NCI-H748 treated with DMSO at 0.1 percent for 48 hours (cell line): ENCODE measurements at places on chromosomes 13 and 19.

DNA sequence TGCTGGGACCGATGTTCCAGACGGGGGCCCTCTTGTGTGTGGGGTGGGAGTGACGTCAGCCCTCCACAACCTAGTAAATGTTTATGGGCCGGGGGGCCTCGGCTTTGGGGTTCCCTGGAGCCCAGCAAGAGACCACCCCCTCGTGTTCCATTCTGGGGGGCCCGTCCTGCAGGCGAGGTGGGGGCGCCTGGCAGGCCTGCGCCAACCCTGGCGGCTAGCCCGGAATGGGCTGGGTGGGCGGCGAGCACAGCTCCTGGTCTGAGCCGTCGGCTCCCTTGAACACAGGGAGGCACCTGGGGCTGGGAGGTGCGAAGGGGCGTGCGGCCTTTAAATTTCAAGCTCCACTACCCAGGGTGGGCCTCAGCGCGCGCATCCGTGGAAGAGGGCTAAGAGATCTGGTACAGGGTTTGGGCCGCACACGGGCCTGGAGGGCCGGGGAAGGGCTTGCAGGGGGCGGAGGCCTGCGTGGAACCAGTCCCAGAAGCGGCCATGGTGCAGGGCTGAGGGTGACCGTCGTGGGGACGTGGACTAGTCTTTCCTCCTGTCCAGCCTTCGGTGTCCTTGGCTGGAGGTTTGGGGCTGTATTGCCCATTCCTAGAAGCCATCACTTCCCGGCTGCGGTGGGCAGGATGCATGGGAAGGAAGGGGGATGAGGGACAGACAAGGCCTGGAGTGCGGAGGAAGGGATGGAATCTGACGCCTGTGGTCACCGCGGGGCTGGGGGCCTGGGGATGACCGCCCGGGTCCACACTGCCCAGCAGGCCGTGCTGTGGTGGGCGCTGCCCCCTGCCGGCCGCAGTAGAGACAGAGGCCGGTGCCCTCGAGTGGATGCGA lies 11.4 kb downstream of the NDUFA11 start:
- peak; percentile 2 for DNase-seq

DNA sequence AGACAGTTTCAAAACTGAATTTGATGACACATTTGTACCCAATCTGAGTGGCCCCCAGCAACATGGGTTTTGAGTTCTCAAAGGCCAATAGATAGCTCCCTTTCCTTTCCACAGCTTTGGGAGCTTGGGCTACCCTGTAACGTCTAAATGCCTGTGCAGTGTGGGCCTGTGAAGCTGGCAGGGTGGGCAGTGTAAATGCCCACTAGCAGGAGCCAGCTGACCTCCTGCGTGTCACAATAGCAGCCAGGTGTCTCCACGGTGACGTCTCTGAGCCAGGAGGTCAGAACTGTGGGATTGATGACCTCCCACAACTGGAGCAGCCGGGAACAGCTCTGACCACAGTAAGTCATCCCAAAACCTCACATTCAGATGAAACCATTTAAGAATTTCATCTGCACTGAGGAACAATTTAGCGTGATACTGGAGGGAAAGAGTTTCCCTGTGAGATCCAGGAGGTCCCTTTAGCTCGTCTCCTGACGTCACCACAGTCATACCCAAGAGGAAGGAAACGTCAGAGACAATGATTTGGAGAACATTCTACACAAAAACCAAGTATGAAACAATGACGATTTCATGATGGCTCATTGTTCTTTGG lies at the start of gene IPO5:
IPO5 (plus strand) TSS at position 300 of the 595 bp plus-strand sequence. CDS start 23,022 bp downstream, outside the sequence.
- DNase-seq, result no peak

DNA sequence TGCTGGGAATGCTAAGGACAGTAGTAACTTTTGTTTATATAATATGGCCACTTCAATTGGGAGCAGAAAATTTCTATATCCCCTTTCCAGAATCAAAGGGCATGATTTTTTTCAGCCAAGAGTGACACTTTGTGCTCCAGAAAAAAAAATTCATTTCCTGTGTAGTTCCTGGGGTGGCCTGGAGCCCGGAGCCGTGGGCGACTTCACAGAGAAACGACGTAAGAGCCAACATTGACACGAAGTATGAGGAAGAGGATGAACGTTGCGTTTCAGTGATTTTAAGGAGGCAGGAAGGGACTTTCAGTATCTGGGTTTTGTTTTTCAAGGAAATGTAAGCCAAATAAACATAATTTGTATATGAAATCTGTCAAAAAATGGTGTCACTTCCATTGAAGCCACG lies 187.6 kb downstream of the STK24 start:
- no peak for DNase-seq

DNA sequence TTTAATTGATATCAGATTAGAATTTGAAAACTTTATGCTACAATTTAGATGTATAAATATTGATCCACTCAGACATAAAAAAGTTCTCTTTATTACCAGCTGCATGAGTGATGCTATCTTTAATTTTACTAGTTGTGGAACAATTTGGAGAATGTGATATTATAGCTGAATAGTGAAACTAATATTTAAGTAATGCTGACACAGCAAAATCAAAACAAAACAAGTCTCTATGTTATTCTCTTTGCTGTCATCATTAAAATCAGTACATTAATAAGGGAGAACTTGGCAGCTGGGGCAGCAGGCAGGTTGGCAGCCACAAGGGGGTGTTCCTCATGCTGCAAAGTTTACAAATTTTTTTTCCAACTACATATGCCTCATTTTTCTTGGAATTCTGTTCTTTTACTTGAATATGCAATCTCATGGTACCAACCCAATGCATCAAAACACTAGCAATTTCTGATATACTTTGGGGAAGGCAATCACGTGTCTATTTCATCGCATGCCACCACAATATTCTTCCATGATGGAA lies 585.3 kb downstream of the FGF9 start:
- no peak for DNase-seq

- DNase-seq, result no peak
Observed at GRCh38 chr13:37412241-37412921, 186.2 kb downstream of the POSTN start.

DNA sequence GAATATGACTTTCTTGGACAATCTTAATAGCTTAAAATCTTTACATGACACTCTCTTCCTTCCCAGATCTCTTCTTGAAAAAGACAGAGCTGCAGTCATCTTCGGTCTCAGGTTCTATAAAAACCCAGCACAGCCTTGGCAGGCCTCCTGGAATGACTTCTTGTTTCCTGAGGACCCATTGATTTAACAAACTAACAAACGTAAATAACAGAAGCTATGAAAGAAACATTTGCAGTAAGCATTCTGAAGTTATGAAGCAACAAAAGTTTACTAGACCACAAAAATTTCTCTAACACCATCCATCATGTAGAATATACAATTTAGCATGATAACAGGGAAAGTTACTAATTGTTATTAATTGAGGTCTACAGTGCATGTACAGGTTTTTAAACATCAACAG lies 62.8 kb upstream of the STARD13 start:
- DNase-seq, result no peak
